T-helper 2 cell treated with Interferon-gamma antibody and Interleukin-4, amounts not matched to agents 5 μg/mL and 100 μg/mL, for 36 hours (primary cell): ENCODE measurements at places on chromosomes 7 and 10.

GRCh38 chr10:102948176-102948575 lies 30.1 kb downstream of the CNNM2 start:
- no peak overlapping the region for H3K27ac ChIP-seq
- H3K4me1 ChIP-seq = peaks cover 2% of the 10 kb centered on the region
- DNase-seq = no peak
- H3K27me3 ChIP-seq = no peaks in the 10 kb centered on the region

- DNase-seq = no peak
- H3K27me3 ChIP-seq = no peaks in the 10 kb centered on the region
- no peaks in the 10 kb centered on the region for H3K4me1 ChIP-seq
- no peak overlapping the region for H3K27ac ChIP-seq
These were observed 132.0 kb downstream of the NEBL start for GRCh38 chr10:20765066-20765465.

- H3K4me3 ChIP-seq = no peak overlapping the region
- DNase-seq = peak; percentile 37
- no peaks in the 10 kb centered on the region for H3K36me3 ChIP-seq
- peaks cover 52% of the 10 kb centered on the region for H3K27me3 ChIP-seq
- H3K27ac ChIP-seq = no peak overlapping the region
These were observed 7.2 kb downstream of the RBM20 start for GRCh38 chr10:110651044-110651958.

GRCh38 chr10:50538555-50539398 lies 85.0 kb downstream of the SGMS1 start:
- peaks cover 8% of the 10 kb centered on the region for H3K36me3 ChIP-seq
- peak; percentile 45 for DNase-seq
- peak overlapping the region; percentile 34 for H3K4me3 ChIP-seq
- no peaks in the 10 kb centered on the region for H3K27me3 ChIP-seq
- peaks cover 46% of the 10 kb centered on the region for H3K4me1 ChIP-seq

DNA sequence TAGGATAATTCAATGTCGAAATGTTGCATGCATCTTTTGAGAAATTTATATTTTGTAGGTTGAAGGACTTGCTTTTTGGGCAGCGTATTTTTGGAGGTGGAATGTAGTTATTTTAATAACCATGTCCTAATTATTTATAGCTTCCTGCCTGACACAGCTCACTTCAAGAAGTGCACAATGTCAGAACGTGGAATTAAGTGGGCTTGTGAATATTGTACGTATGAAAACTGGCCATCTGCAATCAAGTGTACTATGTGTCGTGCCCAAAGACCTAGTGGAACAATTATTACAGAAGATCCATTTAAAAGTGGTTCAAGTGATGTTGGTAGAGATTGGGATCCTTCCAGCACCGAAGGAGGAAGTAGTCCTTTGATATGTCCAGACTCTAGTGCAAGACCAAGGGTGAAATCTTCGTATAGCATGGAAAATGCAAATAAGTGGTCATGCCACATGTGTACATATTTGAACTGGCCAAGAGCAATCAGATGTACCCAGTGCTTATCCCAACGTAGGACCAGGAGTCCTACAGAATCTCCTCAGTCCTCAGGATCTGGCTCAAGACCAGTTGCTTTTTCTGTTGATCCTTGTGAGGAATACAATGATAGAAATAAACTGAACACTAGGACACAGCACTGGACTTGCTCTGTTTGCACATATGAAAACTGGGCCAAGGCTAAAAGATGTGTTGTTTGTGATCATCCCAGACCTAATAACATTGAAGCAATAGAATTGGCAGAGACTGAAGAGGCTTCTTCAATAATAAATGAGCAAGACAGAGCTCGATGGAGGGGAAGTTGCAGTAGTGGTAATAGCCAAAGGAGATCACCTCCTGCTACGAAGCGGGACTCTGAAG lies 620 bp downstream of the ZRANB1 start:
- peaks cover 4% of the 10 kb centered on the region for H3K4me1 ChIP-seq
- H3K4me3 ChIP-seq = no peak overlapping the region
- H3K36me3 ChIP-seq = peaks cover 5% of the 10 kb centered on the region
- H3K27ac ChIP-seq = no peak overlapping the region
- DNase-seq = no peak
- H3K27me3 ChIP-seq = no peaks in the 10 kb centered on the region

GRCh38 chr7:96612034-96612433 lies 97.6 kb downstream of the SEM1 start:
- DNase-seq = no peak
- no peaks in the 10 kb centered on the region for H3K36me3 ChIP-seq
- peaks cover 10% of the 10 kb centered on the region for H3K27me3 ChIP-seq
- no peak overlapping the region for H3K4me3 ChIP-seq

GRCh38 chr10:10891124-10892082 lies 126.3 kb upstream of the CELF2 start:
- DNase-seq = no peak
- H3K4me1 ChIP-seq = no peaks in the 10 kb centered on the region
- H3K36me3 ChIP-seq = no peaks in the 10 kb centered on the region
- no peak overlapping the region for H3K4me3 ChIP-seq

DNA sequence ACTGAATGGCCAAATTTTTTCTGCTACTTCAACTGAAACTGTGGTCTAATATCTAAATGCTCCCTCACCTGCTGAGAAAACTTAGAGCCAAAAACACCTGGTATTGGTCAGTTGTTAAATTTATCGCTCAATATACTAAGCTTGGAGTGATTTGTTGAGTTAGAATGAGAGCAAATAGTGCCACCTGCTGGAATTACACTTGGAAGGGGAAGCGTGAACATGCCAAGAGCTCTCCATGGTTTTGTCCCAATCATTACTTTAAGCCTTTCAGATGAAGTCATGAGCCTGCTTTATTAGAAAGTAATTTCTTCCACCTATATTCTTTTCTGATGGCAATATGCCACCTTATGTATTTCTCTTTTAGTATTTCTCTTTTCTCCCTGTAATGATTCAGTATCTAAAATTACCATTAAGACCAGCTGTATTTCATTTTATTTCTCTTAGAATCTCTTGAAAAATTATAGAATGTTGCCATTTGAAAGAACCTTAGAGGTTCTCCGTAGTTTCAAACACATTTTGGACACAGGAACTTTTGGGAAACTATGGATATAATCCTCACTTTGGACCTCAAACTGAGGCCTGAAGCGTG lies 447.8 kb upstream of the C7orf33 start:
- no peak for DNase-seq
- H3K4me3 ChIP-seq = no peak overlapping the region
- H3K4me1 ChIP-seq = no peaks in the 10 kb centered on the region
- H3K27me3 ChIP-seq = no peaks in the 10 kb centered on the region
- H3K27ac ChIP-seq = no peak overlapping the region

- peaks cover 2% of the 10 kb centered on the region for H3K4me1 ChIP-seq
- H3K27ac ChIP-seq = peak overlapping the region; percentile 63
- peak; percentile 70 for DNase-seq
- H3K27me3 ChIP-seq = no peaks in the 10 kb centered on the region
These were observed 138.1 kb upstream of the CHST15 start for GRCh38 chr10:124231168-124232155.

GRCh38 chr10:126214021-126214420 lies 174.3 kb downstream of the ADAM12 start:
- no peaks in the 10 kb centered on the region for H3K27me3 ChIP-seq
- no peaks in the 10 kb centered on the region for H3K36me3 ChIP-seq
- no peak for DNase-seq
- H3K4me1 ChIP-seq = no peaks in the 10 kb centered on the region
- no peak overlapping the region for H3K4me3 ChIP-seq

DNA sequence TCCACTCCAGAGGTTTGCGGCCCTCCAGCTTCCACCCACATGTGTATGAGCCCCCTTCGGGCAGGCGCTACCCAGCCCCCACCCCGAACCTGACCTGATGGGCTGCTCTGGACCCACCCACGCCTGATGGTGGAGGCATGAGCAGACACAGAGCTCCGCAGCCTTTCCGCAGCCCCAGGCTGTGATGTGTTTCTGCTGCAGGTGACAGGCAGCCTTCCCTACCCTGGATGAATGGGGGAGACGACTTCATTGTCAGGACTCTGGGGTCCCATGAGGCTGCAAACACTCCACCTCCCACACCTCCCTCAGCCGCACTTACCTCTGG lies 61.2 kb downstream of the OAT start:
- DNase-seq = no peak
- H3K36me3 ChIP-seq = no peaks in the 10 kb centered on the region
- H3K4me1 ChIP-seq = peaks cover 10% of the 10 kb centered on the region
- no peak overlapping the region for H3K4me3 ChIP-seq
- H3K27ac ChIP-seq = no peak overlapping the region

DNA sequence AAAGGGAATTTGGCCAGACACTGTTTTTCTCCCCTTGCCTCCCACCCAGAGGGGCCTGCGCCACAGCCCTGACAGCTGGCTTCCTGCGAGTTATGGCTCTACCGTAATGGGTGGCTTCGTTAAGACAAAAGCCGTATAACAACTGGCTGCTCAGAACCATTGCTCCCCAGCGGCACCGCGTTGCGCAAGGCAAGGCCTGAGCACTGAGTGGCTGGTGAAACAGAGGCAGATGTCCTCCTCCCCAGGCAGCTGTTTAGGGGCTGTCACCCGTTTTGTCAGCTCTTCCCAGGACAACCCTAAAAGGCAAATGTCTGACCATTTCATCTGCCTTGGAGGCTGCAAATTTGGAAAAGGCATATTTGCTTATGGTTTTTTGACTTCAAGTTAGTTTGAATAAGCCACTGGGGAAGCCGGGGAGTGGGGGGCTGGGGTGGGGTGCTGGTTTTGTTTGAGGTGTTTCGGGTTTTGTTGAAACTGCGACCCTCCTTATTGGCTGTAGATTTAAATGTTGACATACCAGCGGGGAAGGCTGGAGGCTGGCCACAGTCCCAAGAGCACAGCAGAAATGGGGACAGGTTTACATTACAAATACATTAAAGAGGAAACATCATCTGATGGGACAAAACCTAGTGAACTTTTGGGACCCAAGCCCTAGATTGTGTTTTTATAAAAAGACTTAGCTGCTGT lies 681 bp upstream of the SPOCK2 start:
- H3K27ac ChIP-seq = peak overlapping the region; percentile 100
- peak overlapping the region; percentile 100 for H3K4me3 ChIP-seq
- H3K4me1 ChIP-seq = peaks cover 45% of the 10 kb centered on the region
- DNase-seq = peak; percentile 42
- H3K27me3 ChIP-seq = no peaks in the 10 kb centered on the region

GRCh38 chr10:71426058-71426605 lies 29.4 kb downstream of the CDH23 start:
- no peaks in the 10 kb centered on the region for H3K36me3 ChIP-seq
- peaks cover 4% of the 10 kb centered on the region for H3K27me3 ChIP-seq
- DNase-seq = no peak
- no peaks in the 10 kb centered on the region for H3K4me1 ChIP-seq
- no peak overlapping the region for H3K4me3 ChIP-seq

GRCh38 chr10:17950726-17951125 lies 992 bp upstream of the SLC39A12 start:
- H3K27ac ChIP-seq = no peak overlapping the region
- no peaks in the 10 kb centered on the region for H3K4me1 ChIP-seq
- H3K4me3 ChIP-seq = no peak overlapping the region
- no peak for DNase-seq
- H3K36me3 ChIP-seq = no peaks in the 10 kb centered on the region

GRCh38 chr10:59753267-59753666 lies at the start of gene MRLN:
Gene MRLN, minus strand, starts transcription at chr10:59753455.
- H3K27ac ChIP-seq = no peak within 1 kb of the TSS
- no peaks in the 10 kb centered on the region for H3K4me1 ChIP-seq
- H3K4me3 ChIP-seq = no peak within 1 kb of the TSS
- H3K27me3 ChIP-seq = peaks cover 9% of the 10 kb centered on the region

GRCh38 chr7:27917119-27917518 lies 177.2 kb downstream of the TAX1BP1 start:
- no peaks in the 10 kb centered on the region for H3K4me1 ChIP-seq
- no peak overlapping the region for H3K4me3 ChIP-seq
- no peak for DNase-seq
- H3K27me3 ChIP-seq = peaks cover 10% of the 10 kb centered on the region

- H3K27ac ChIP-seq = no peak overlapping the region
- no peaks in the 10 kb centered on the region for H3K36me3 ChIP-seq
- peaks cover 7% of the 10 kb centered on the region for H3K4me1 ChIP-seq
- no peak for DNase-seq
- H3K4me3 ChIP-seq = no peak overlapping the region
These were observed 1.8 kb downstream of the SEMA3C start for GRCh38 chr7:80916770-80917741.

GRCh38 chr7:107286751-107287621 lies 118.2 kb downstream of the HBP1 start:
- H3K27me3 ChIP-seq = no peaks in the 10 kb centered on the region
- H3K27ac ChIP-seq = no peak overlapping the region
- H3K4me3 ChIP-seq = no peak overlapping the region
- no peaks in the 10 kb centered on the region for H3K4me1 ChIP-seq

GRCh38 chr10:76436401-76436811 lies 1005.0 kb downstream of the LRMDA start:
- no peak overlapping the region for H3K27ac ChIP-seq
- no peaks in the 10 kb centered on the region for H3K36me3 ChIP-seq
- H3K4me3 ChIP-seq = no peak overlapping the region

- peaks cover 7% of the 10 kb centered on the region for H3K36me3 ChIP-seq
- DNase-seq = no peak
- no peaks in the 10 kb centered on the region for H3K27me3 ChIP-seq
- peak overlapping the region; percentile 98 for H3K4me3 ChIP-seq
These were observed 420 bp upstream of the KLHL7 start for GRCh38 chr7:23105086-23105643.

DNA sequence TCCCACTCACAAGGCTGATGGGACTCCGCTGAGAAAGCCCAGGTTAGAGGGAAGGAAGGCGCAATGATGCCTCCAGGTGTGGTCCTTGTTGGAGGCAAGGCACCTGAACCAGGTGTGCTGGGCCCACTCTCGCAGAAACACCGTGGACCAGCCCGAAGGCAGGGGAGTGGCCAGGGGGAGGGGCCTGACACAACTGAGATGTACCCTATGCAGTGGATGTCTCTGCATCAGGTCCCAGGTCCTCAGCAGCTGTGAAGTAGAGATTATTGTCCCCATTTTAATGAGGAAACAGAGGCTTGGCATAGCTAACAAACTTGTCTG lies 32.0 kb downstream of the GBX1 start:
- H3K36me3 ChIP-seq = no peaks in the 10 kb centered on the region
- no peaks in the 10 kb centered on the region for H3K4me1 ChIP-seq
- DNase-seq = no peak
- no peak overlapping the region for H3K27ac ChIP-seq
- no peak overlapping the region for H3K4me3 ChIP-seq

DNA sequence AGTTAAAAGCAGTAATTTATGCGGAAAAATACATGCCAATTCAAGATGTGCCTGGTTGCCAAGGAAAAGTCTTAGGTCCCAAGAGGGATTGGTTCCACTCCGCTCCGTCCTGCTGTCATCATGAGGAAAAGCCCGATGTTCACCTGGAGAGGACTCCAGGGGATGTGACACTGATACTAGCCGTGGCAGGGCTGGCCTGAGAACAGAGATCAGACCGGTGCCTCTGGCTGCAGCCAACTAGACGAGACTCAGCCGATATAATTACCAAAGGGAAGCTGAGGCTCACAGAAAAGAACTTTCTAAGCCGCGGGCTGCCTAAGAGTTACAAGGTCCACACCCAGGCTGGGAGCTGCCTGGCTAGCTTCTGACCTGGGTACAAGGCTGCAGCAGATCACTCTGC lies 81.3 kb upstream of the UNC5B start:
- no peaks in the 10 kb centered on the region for H3K36me3 ChIP-seq
- no peak overlapping the region for H3K4me3 ChIP-seq
- peaks cover 6% of the 10 kb centered on the region for H3K4me1 ChIP-seq

GRCh38 chr10:3538656-3539531 lies 246.1 kb downstream of the KLF6 start:
- H3K4me1 ChIP-seq = no peaks in the 10 kb centered on the region
- no peak overlapping the region for H3K4me3 ChIP-seq
- no peak overlapping the region for H3K27ac ChIP-seq
- H3K27me3 ChIP-seq = peaks cover 2% of the 10 kb centered on the region
- no peaks in the 10 kb centered on the region for H3K36me3 ChIP-seq

- H3K4me3 ChIP-seq = no peak overlapping the region
- H3K27me3 ChIP-seq = no peaks in the 10 kb centered on the region
- DNase-seq = no peak
- no peaks in the 10 kb centered on the region for H3K36me3 ChIP-seq
- H3K4me1 ChIP-seq = peaks cover 2% of the 10 kb centered on the region
These were observed 50.9 kb downstream of the ANK3 start for GRCh38 chr10:60338786-60339185.
